Left renal cortex interstitium (tissue), 4 donors: ENCODE measurements at places on chromosomes 7 and 10.

GRCh38 chr10:89669985-89670384 lies 24.9 kb upstream of the PANK1 start:
- no peak for DNase-seq

GRCh38 chr10:97838091-97838490 lies 11.6 kb upstream of the GOLGA7B start:
- no peak for DNase-seq

DNA sequence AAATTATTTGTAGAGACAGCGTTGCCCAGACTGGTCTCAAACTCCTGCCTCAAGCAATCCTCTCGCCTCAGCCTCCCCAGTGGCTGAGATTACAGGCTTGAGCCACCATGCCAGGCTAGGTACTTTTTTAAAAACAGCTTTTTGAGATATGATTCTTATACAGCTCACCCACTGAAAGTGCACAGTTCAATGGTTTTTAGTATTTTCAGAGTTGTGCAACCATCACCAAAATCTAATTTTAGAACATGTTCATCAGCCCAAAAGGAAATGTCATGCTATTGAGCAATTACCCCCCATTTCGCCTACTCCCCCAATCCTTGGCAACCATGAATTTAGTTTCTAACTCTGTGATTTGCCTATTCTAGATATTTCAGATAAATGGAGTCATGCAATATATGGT lies 73.7 kb downstream of the EVX1 start:
- DNase-seq, result no peak

GRCh38 chr7:108335269-108335918 lies 120.8 kb downstream of the NRCAM start:
- no peak for DNase-seq

GRCh38 chr10:89929282-89930026 lies 228.1 kb downstream of the KIF20B start:
- DNase-seq, result no peak

- DNase-seq, result no peak
Measured at GRCh38 chr7:44279286-44279685, 46.1 kb downstream of the CAMK2B start.
